ENCODE measurements at places on chromosomes 5 and 9.

DNA sequence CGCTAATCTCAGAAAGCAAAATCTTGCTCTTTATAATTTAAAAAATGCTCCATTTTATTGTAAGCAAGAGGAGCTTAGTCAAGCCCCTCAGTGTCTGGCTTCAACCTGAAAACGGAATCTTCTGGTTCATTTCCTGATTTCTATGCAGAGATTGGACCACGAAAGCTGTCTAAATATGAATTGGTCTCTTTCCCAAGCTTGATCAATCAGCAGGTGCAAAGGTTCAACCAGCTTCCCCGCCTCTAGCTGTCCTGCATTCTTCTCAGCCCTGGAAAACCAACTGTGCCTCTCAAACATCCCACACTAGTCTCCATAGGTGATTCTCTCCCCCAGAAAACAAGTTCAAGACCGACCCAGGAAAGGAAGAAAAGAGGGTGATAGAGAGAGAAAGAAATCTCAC lies 34.5 kb downstream of the FNBP1 start:
- no peak for DNase-seq

- no peak for DNase-seq
Observed at GRCh38 chr5:6501701-6502100, 53.0 kb downstream of the UBE2QL1 start.

- DNase-seq, result no peak
Observed at GRCh38 chr5:131999441-132000240, 11.8 kb downstream of the ACSL6 start.

GRCh38 chr5:107402434-107403227 lies 268.1 kb downstream of the EFNA5 start:
- no peak for DNase-seq

DNA sequence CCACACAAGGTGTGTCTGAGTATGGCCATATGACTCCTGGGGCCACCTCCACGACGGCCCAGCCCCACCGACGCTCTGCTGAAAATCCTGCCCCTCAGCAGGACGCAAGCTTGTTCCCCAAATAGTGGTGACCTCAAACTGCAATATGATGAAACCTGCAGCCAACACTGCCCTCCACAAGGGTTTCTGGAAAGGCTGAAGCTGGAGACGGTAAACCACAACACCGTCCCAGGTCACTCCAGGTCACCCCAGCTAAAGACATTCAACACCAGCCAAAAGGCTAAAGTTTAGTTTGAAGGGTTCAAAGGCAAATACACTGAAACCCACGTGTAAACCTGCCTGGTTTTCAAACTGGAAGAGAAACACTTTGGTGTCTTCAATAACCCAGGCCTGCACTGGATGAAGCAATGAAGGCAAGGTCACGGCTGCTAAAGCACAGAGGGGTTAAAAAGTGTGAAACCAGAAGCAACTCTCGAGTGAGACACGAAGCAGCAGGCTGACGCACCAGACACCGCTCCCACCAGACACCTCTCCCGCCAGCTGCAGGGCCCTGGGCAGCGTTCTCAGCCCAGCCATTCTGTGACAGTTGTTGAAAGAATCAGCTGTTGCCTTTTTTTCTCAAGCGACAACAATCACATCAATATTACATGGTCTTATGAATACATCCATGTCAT lies 1.8 kb upstream of the LHX3 start:
- no peak for DNase-seq

GRCh38 chr5:116478491-116478890 lies 96.1 kb downstream of the SEMA6A start:
- DNase-seq, result no peak

DNA sequence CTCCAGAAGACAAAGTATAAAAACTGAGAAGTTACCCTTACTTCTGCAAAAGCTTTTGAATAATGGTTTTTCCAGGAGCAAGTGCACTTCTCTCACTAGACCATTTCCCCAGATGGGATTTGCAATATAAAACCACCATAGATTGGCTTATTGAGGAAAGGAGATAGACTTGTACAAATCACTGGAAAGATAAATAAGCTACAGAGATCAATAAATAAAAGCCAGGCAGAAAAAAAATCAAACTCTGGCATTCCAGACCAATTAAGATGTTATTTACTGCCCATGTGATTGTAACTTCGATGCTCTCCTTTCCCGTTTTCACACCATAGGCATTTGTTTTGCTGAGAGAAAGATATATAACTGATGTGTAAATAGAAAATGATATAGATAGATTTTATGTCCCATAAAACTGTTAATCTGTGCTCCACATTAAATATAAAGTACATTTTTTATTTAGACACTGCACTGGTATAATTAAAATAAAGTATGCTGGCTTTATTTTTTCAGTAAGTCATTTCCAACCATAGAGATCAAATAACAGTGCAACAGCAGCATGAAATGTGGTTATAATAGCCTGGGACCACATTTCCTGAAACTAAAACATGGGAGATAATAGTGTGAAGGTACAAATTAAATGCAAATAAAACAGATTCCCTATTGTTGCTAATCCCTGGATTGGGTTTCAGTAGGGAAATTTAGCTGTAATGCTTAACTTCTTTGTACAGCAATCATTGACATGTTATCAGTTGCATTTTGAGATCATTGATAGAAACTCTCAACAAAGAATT lies 177.7 kb downstream of the NR2F1-AS1 start:
- peak; percentile 14 for DNase-seq

GRCh38 chr9:93891050-93891449 lies 64.1 kb downstream of the BARX1 start:
- no peak for DNase-seq

DNA sequence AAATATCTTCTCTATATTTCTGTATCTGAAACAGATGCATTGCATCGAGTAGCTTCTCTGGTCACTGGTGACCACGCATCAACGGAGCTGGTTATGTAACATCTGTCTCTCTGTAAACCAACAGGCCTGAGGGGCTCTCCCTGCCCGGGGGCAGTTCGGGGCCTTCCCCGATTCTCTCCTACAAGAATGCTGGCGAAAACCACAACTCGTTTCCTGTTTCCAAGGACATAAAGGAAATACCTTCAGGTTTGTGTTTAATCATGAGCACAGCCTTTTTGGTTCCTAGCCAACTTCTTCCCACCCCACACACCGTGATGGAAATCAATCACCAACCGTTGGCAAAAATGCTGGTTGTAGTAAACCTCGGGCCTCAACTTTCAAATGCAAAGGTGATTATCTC lies 25.1 kb downstream of the GDNF start:
- DNase-seq, result no peak

- no peak for DNase-seq
Observed at GRCh38 chr5:78060421-78060820, 234.1 kb downstream of the AP3B1 start.

DNA sequence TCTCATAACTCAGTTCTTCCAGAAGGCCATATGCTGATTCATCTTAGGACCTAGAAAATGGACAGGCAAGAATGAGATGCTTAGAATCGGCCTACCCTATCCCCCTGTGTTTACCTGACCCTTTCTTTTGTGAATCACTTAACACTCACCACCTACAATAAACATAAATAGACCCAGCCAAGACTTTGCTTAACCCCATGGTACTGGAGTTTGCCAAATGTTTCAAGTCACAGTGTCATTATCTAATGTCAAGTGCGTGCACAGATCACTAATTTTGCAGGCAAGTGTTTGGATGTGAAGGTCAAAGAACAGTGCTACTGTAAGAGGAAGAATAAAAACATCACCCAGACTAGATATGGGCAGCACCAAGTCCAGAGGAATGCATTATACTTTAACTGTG lies 77.5 kb downstream of the GLIS3 start:
- DNase-seq, result no peak

GRCh38 chr9:130739081-130739480 lies 45.5 kb downstream of the EXOSC2 start:
- DNase-seq, result no peak

DNA sequence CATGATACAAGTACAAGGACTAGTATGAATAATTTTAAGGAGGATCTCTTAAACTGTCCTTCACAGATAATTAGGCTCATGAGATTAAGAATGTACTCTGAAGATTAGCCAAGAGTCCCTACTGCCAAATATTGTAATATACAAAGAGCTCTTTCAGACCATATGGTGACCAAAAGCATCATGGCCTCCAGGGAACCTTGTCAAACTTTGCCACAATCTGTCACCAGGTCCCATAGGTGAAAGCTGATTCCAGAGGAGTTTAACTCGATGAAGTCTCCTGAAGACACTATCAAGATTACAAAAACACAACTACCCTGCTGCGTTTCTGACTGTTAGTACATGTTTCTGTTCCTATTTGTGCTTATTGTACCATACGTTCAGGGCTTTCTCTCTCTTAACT lies 395.4 kb upstream of the ITGA1 start:
- DNase-seq, result no peak
